ENCODE measurements at places on chromosomes 7 and 10.

DNA sequence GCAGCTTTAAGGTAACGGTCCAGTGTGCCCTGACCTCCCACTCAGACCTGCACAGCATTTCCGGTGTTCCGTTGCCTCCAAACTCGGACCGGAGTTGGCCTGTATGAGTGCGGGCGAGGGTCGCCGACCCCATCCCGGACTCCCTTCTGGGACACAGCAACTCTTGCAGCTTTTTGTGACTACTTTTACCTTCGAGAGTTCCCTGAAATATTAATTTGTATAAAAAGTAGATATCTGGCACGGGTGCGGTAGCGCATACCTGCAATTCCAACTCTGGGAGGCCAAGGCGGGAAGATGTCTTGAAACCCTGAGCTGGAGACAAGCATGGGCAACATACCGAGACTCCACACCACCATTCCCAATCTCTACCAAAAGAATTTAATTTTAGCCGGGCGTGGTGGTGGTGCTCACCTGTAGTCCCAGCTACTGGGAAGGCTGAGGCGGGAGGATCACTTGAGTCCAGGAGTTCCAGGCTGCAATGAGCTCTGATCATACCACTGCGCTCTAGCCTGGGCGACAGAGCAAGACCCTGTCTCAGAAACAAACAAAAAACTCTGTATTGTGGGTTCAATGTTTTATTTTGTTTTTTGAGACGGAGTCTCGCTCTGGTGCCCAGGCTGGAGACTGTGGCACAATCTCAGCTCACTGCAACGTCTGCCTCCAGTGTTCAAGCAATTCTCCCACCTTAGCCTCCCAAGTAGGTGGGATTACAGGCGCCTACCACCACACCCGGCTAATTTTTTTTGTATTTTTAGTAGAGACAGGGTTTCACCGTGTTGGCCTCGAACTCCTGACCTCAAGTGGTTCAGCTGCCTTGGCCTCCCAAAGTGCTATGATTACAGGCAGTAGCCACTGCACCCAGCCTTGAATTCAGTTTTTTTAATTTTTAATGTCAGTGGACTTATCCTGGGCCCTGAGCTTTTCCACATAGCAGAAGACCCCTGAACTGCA, 1.1 kb upstream of the PPP1R35 start:
- DNase-seq, result no peak

- DNase-seq, result peak; percentile 20
These were observed 488 bp downstream of the EIF4H start for GRCh38 chr7:74174606-74175082.

DNA sequence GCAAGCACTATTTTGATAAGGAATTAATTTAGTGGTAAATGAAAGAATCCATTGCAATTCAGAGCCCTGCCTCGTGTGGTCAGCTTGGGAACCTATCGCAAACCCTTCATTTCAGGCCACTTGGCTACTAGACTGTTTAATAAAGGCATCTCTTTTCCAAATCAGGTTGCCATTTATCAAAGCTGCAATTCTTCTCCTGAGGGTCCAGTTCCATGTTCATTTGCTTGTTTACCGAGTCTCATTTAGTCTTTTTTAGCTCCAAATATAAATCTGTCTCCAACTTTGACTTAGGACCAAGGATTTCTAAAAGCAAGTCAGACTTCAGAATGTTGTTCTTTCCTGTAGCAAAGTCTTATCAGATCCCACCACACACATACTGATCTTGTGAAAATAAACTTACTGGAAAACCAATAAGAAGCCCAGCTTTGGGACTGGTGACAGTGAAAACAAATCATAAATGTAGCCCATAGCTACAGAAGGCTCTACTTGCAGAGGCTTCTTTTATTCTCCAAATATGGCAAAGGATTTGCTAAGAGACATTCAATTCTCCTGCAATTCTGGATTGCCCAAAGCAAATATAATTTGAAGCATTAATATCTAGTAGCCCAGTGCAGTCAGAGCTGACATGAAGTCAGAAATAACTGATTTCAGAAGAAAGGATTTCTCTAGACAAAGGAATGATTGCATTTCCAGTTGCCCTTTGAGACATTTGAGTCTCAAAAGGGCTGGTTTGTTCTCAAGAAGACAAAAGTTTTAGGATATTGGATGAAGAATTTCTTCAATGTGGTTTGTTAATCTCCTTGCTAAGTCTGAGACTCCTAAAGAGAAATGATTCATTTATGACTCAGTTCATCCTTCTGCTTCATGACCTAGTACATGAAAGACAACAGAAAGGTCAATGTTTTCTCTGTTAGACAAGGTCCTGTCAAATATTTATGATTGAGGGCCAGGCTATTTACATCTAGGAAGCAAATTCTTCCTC, 28.0 kb downstream of the PPP1R3C start:
- no peak for DNase-seq

DNA sequence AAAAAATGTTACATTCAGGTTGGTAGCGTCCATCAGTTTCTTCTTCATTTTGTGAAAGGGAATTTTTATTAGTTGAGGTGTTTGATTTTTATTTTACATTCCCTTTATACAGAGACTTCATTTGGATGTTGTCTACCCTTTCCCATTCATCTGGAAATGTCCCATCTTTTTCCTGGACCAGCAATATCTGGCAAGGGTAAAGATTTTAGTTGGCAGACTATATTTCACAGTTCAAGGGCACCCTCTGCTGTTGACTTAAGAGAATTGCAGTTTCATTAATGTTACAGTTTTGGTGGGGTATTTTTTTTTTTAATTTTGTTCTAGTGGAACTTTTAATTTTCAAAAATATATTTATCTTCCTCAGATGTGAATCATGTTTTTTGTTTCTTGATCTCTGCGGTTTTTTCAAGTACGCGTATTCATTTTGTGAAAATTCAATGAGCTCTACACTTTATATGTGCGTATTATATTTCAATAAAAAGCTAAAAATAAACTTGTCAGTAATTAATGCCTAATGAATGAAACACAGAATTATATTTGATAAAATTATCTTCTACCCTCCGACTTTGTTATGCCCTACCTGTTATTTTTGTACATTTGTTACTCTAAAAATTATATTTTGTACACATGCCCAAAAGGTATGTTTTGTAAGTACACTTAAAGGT, 97.9 kb upstream of the KLF14 start:
- DNase-seq, result peak; percentile 21

DNA sequence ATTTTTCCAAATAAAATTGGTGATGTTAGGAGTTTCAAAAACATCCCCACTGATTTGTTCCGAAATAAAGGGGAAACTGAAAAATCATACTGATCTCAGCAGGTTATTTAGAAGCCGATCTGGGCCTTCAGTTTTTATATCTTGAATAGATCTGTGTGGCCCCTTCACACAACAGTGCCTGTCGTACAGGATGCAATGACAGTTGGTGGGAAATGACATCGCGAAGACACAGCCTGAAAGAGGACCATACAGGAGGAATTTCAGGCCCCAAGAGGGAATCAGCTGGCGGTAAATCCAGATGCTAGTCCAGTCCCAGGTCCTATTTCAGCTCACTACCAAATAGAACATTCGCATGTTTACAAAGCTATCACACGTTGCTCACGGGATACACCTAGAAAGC, 3.0 kb downstream of the H2BK1 start:
- no peak for DNase-seq

DNA sequence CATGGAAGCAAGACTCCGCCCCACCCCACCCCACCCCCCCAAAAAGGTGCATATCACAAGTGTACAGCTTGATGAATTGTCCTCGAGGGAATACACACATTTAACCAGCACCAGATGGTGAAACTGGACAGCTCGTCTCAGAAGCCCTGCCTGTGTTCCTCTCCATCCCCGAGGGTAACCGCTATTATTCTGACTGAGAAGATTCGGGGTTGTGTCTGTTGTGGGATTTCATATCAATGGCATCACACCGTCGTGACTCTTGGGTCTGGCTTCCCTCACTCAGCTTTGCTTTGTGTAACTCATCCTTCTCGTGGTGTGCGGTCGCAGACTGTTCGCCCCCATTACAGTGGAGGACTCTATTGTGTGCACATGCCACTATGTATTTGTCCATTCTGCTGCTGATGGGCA, 18.9 kb downstream of the PODXL start:
- no peak for DNase-seq

DNA sequence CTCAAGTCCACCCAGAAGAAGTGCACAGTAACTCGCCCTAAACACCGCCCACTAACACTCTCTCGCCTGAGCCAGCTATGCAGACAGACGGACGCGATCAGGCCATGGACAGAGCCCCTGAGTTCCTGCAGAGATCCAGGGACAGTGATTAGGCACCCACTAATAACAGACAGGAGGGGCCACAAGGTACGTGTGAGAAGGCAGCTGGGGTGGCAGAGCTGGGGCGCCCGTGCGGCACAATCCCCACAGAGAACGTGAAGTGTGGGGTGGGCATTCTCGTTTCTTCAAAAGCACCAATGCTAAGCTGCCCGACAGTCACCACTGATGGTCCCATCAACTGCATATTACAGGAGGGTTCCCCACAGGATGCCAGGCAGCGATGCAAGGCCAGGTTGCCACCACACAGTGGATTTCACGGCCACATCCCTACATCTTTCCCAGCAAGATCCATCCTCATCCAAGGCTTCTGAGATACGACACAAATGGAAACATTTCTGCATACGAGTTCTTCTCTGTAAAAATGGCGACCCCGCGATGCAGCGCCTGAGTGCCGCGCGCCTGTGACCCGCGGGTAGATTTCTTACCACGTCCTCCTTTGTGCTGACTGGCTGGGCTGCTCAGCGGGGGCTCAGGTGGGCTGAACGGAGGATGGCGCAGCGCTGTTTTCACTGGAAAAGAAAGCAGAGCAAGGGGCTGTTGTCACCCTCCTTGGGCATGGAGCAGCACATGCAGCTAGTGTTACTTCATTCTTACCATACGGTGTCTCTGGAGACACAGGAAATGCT, 237.5 kb downstream of the TNS3 start:
- no peak for DNase-seq

DNA sequence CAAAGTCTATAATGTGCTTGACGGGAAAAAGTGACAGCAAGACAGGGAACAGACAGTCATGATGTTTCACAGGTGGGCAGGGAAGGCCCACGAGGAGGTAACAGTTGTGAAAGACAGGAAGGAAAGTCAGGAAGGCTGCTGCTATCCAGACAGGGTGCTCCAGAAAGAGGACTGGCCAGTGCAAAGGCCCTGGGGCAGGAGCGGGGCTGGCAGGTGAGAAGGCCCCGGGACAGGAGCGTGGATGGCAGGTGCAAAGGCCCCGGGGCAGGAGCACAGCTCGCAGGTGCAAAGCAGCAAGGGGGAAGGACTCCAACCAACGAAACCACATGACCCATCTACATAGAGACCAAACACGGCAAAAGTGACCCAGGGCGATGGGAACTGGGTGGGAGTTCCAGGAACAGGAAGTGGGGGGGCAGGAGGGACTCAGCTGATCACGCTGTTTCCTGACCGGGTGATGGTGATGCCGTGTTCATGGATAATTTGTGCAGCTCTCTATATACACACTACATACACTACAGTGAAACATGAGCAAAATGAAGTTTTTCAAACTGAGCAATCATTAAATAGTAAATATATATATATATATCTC, 138.2 kb downstream of the MAD1L1 start:
- no peak for DNase-seq

GRCh38 chr7:25485026-25485425, 256.7 kb upstream of the NPVF start:
- DNase-seq, result no peak

DNA sequence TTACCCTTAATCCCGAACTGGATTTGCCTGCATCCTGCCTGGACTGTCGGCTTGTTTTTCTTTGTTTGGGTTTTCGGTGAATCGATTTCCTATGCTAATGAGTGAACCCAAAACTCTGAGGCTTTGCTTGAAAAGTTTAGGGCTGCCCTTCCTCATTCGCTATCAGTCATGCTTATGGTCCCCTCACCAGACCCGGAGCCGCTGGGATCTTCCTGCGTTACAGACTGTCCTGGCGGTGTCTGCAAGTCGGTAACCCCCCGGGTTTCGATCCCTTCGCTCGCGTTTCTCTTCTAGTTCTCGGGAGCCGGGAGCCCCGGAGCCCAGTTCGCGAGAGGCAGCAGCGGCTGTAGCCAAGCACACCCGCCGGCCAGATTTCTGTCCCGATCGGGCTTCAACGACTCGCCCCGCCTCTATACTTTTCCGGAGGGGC, 2.2 kb downstream of the EMX2 start:
- no peak for DNase-seq

DNA sequence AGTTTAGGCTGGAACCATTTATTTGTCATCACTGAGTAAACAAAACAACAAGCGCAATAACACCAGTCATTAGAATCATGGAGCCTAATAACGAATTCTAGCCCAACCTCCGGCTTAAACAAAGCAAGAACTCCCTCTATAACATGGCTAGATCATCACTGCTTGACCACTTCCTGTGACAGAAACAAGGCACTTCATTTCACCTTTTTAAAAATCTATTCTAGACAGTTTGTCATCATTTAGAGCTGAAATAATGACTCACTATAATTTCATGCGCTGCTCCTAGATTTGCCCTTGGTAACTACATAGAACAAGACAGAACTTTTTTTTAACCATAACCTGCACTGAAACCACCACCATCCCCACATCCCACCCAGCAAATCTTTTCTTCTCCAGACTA, 81.3 kb downstream of the OSBPL3 start:
- peak; percentile 54 for DNase-seq

GRCh38 chr10:1107679-1108078, 51.5 kb downstream of the WDR37 start:
- DNase-seq, result no peak

GRCh38 chr10:71584461-71584860, 135.1 kb downstream of the C10orf105 start:
- DNase-seq, result no peak

DNA sequence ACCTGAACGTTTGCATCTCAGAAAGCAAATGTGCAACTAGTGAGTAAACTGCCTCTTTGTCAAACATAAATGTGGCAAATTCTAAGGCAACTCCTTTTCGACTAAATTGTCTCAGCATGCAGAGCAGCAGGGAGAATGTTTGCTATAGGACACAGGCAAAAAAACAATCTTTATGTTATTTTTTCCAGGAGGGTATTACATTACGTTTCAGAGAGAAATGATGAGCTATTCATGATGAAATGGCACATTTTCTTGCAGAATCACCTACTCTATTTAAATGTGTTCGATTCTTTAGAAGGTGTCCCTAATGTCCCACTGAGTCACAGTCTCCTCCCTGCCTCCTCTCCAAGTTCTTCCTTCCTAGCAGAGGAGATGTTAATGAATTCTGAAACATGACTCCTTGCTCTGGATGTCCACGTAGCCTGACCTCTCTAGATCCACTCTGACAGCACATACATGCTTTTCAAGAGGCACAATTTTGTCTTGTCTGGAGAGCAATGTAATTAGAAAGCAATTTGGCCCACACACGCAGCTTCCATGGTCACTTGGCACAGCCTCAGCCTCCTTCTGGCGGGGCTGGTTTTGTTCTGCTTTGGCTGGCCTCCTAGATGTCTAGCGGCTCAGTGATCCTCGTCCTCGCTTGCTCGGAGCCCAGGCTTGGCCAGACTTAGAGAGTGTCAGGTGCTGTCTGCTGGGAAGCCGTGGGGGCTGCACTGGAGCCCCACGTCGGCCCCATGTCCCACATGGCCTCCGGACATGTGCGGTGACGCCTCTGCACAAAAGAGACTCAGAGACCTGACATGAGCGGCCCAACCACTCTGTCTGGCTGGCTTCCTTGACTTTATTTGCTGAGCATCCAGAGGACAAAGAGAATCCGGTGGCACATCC, 125.7 kb upstream of the ZNF438 start:
- DNase-seq, result no peak
